ENCODE measurements at places on chromosomes 13 and 19.

GRCh38 chr13:32176696-32177095, 138.5 kb downstream of the ZAR1L start:
- DNase-seq, result no peak

- DNase-seq, result no peak
Measured at GRCh38 chr13:73958657-73959397, 175.4 kb downstream of the KLF12 start.

GRCh38 chr13:98549728-98550317, 27.1 kb downstream of the STK24 start:
- DNase-seq, result no peak

DNA sequence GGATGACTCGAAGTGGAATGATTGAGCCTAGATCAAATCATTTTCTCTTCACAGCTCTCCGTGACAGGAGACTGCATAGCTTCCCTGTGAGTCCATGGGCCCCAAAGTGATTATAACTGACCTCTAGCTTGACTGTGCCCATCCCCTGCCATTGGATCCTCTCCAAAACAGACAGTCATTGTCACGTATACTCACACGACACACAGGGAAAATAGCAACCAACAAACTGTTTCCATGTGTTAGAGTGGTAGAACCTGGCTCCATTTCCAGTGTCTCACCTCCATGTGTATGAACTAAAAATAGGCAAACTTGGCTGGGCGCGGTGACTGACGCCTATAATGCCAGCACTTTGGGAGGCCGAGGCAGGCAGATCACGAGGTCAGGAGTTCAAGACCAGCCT, 48.8 kb upstream of the NPAS1 start:
- DNase-seq, result no peak

- DNase-seq, result no peak
Measured at GRCh38 chr13:29905845-29906244, 55.4 kb upstream of the UBL3 start.

- no peak for DNase-seq
Measured at GRCh38 chr13:64054321-64054720, 2638.7 kb upstream of the PCDH20 start.

- DNase-seq, result no peak
Measured at GRCh38 chr13:23824371-23824770, 64.8 kb downstream of the MIPEP start.

- DNase-seq, result no peak
Measured at GRCh38 chr19:41029524-41030432, 38.7 kb downstream of the CYP2B6 start.

DNA sequence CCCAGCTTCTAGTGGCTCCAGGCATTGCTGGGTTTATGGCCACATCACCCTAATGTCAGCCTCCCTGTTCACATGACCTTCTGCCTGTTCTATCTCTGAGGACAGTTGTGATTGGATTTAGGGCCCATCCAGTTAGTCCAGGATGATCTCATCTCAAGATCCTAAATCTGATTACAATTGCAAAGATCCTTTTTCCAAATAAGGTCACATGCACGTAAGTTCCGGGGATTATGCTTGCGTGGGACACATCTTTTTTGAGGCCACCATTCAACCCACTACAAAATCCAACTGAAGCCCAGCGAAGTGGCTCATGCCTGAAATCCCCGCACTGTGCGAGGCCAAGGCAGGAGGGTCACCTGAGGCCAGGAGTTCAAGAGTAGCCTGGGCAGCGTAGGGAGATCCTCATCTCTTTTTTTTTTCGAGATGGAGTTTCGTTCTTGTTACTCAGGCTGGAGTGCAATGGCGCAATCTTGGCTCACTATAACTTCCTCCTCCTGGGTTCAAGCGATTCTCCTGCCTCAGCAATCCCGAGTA, 12.3 kb downstream of the PLD3 start:
- DNase-seq, result no peak

GRCh38 chr19:19145684-19146608, 7.7 kb upstream of the TMEM161A start:
- DNase-seq, result peak; percentile 31

GRCh38 chr13:33129094-33129832, 113.0 kb downstream of the KL start:
- DNase-seq, result no peak

DNA sequence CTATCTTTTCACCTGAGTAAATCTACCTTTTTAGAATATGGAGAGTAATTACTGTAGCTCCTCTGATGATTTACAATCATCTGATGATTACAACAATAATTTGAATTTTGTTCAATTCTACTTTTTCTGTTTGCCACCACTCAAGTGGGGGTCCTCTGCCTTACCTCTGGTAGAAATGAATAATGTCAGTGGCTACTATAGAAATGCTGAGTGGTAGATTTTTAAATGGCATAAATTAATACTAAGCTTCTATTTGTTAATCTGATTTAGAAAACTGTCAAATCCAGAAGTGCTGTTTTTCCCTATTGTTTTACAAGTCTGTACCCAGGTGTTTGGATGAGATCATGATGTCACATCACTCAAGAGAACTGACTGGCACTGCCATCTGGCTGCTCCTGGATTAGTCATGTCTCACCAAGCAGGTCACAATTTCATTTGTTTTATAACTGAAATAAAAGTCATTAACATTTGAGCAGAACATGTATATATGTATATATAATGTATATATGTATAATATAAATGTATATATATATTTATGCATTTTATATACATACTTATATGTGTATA, 494.8 kb downstream of the TBC1D4 start:
- DNase-seq, result peak; percentile 2

GRCh38 chr13:69617587-69617986, 490.0 kb upstream of the ATXN8OS start:
- no peak for DNase-seq

DNA sequence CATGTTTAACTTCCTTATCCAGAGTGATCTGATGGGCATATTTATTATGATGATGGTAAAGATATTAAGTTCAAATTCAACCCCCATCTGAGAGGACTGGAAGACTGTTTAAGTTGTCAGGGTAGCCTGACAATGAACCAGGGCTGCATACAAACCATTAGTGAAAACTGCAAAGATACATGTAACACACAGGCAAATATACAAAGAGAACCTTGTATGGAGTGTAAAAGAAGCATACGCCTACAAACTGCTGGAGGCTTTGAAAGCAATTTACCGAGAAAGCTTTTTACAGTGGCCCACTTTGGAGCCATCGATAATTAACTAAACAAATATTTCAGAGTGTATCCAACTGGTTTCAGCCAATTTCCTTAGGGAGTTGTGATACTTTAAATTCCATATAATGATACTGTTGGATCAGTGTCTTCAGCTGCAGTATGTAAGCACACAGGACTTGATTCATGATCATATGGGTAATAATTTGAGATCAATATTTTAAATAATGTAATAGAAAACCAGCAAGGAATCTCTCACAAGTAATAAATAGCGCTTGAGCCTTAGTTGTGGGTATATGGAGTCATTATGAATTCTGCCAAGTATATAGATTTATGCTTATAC, 231.5 kb upstream of the SPRY2 start:
- no peak for DNase-seq

DNA sequence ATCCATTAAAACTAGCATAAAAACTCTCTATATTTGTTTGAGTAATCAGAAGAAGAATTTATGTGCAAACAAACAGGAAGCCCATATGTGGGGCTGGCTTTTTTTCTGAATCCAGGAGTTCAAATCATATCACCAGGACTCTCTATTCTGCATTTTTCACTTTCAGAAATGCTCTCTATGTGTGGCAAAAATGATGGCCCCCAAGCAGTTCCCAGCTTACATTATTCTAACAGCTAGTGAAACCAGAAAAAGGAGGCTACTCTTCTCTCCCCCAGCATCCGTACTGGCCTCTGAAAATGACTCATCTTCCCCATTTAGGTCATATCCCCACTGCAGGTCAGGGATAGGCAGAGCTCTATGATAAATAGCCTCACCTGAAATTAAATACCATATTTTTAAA, 20.4 kb downstream of the RBM26 start:
- DNase-seq, result no peak

Measured in SHP77 (cell line).